RWPE2 (cell line): ENCODE measurements at places on chromosomes 2 and 18.

DNA sequence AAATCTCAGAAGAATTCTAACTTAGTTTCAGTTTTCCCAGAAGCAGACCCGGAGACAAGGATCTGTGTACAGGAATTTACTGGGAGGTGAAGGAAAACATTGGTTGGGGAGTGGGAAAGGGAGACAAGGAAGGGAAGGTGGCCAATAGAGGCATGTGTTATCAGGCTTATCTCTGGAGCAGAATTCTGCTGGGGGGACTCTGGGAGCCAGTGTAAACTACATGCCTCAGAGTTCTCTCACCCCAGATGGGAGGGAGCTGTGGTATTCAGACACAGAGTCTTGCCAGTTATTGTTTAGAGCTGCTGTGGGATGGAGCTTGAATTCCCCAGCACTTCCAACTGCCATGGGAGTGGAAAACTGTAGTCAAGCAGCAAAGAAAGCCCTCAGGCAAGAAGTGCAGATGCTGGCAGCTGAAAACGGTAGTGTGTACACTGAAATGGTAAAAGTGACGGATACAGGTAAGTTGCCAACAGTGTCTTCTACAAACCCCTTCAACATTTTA lies 19.0 kb downstream of the DNPEP start:
- DNase-seq = no peak

GRCh38 chr18:49563130-49563540 lies 1.3 kb downstream of the LIPG start:
- no peak for DNase-seq

GRCh38 chr2:78553866-78554647 lies 471.4 kb upstream of the REG3G start:
- DNase-seq = no peak

DNA sequence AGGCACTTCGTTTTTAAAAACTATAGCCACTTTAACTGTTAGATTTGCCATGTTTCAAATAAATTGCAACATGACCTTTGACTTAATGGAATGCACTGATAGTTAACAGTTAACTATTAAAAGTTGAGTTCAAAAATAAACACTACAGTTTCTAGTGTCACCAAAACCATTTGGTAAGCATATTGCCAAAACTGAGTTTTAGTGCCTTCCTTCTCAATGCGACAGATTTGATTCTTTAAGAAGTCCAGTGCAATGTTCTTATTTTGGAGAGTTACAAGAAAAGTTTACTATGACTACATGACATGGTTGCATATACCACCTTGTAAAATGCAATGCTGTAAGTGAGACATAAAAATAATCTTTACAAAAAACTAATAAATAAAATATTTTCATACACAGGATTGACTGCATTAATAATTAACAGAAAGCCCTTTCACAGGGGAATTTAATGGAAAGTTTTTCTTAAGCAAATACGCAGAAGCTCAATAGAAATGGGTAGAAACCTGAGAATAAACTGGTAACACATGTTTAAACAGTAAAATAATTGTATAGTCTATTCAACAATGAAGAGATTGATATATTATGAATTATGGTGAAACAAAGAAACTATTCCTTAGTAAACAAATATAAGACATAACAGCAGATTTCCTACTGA lies 53.8 kb downstream of the GRB14 start:
- no peak for DNase-seq

DNA sequence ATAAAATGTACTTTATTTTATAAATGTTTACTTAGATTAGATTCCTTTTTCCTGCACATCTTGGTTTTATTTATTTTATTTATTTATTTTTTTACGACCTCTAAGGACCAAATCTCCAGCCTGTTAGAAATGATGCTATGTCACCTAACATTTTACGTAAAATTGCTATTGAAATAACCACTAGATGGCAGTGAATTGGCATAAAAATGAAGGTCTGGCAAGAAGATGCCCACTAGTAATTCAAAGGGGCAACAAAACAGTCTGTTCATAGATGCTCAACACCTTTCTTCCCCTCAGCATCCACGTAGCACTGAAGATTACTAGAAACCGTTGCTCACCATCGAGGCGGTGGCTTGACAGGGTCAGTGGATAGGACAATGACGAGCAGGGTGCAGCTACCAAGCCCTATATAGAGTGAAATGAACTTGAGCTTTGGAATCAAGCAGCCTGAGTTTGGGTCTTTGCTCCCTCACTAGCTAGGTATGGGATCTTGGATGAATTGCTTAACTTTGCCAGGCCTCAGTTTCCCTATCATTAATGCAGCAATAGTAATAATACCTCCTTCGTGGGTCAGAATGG lies 128.7 kb upstream of the L3MBTL4 start:
- DNase-seq = no peak

GRCh38 chr2:95359031-95359430 lies 43.5 kb upstream of the FAHD2A start:
- DNase-seq = no peak

DNA sequence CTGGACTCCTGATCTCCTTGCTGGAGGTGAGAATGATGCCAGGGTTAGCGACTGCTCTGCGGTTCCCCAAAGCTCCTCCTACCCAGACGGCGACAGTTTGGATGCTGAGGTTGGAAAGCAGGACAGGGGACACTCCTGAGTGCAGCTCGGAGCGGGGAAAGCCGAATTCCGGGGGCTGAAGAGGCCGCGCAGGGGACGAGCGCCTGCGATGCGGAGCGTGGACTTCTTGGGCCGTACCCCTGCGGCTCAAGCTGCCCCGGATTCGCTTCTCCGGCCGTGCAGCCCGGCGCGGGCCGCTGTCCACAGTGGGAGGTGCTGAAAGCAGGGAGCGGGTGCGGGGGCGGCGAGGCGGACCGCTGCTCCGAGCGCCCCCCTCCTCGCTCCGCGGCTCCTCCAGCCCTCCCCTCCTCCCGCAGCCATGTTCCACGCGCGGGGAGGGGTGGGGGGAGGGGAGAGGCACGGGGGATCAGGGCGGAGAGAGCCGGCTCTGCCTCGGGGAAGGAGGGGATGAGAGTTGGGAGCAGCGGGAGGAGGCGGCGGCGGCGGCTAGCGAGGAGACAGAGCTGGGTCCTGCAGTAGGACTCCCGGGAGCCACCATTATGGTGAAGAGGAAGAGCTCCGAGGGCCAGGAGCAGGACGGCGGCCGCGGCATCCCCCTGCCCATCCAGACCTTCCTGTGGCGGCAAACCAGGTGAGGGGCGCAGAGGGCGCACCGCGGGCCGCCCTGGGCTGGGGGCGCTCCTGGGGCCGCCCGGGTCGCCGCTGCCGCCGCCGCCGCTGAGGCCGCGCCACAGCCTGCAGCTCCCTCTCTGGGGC lies at the start of gene UNC80:
Gene UNC80, plus strand, starts transcription at position 359 of the 816 bp plus-strand sequence. Its CDS starts 241 bp downstream, at position 600.
- DNase-seq = peak; percentile 63

GRCh38 chr18:79185648-79186047 lies 116.5 kb downstream of the ATP9B start:
- DNase-seq = no peak

DNA sequence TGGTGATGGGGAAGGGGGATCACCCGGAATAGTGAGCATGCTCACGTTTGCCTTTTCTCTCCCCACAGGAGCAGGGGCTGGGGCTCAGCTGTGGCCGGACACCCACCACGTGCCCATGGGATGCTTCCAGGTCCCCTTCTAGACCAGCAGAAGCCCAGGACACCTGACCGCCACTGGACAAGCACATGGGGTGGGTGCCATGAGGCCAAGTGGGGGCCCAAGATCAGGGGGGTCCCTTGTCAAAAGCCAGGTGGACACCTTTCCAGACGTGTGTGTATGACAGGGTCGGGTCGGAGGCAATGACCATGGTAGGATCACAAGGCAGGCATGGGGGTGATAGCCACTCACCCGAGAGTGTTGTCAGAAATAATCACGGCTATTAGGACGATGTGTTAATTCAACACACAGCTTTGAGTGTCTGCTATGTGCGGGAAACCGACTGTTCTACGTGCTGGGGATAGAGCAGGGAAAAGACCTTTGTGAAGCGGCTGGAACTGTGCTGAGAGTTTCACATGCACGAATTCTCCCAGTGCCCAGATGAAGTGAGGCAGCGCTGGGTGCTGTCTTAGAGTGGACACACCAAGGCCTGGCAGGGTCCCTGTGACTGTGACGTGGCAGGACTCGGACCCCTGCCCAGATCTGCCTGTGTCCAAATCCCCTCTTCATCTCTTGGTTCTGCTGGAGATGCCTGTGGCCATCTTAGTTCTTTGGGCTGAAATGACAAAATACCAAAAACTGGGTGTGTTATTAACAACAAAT lies 244.7 kb downstream of the NDUFA10 start:
- DNase-seq = no peak

DNA sequence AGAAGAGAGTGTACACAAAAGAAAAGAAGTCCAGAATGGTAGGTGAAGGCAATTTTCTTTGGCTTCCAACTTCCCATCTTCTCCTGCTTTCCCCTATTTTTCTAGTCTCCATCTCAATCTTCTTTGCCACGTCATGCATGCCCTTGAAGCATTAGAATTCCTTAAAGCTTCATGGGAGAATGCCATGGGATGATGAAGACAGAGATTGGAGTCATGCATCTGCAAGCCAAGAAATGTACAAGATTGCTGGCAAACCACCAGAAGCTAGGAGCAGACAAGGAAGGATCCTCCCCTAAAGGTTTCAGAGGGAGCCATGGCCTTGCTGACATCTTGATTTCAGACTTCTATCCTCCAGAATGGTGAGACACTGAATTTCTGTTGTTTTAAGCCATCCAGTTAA lies 305.9 kb downstream of the HRH4 start:
- DNase-seq = no peak

DNA sequence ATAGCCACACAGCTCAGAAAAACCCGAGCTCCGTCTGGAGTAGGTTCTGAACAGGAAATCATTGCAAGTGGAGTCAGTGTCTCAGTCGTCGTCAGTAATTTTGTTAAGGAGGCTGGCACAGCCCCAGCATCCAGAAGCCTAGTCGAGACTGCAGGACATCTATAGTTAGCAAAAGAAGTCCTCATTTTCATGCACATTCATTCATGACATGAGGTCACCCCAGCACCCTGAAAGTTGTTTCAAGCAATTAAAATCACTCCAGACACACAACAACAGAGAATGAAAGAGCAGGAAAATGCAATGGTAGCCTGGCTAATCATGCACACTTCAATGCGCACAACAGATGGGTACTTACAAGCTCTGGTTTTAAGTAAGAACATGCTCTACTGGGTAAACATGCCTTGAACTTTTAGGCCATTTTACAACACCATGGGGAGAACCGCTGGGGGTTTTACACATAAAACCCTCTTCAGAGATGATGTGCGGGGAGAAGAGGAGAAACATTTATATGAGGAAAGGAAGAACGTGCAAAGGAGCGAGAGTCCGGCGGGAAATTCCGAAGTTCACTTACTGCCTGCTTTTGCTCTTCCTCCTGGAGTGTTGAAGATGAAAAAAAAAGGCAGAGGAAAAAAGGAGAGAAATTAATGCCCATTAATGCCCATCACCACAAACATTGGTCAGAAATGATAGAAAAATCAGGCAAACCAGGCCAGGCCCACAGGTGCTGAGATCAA lies 77.4 kb upstream of the DNMT3A start:
- DNase-seq = no peak

- no peak for DNase-seq
These were observed 258.5 kb downstream of the ASXL3 start for GRCh38 chr18:33836564-33836963.

DNA sequence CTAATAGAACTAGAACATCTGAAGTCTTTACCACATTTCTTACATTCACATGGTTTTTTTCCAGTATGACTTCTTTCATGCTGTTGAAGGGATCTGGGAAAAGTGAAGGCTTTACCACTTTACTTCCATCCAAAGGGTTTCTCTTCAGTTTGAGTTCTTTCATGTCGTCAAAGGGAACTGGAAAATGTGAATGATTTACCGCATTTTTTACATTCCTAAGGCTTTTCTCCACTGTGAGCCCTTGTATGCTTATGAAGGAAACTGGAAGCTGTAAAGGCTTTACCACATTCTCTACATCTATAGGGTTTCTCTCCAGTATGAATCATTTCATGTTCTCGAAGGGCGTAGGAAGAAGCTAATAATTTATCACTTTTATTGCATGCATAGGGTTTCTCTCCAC lies 46.7 kb downstream of the NBEAL1 start:
- DNase-seq = no peak

DNA sequence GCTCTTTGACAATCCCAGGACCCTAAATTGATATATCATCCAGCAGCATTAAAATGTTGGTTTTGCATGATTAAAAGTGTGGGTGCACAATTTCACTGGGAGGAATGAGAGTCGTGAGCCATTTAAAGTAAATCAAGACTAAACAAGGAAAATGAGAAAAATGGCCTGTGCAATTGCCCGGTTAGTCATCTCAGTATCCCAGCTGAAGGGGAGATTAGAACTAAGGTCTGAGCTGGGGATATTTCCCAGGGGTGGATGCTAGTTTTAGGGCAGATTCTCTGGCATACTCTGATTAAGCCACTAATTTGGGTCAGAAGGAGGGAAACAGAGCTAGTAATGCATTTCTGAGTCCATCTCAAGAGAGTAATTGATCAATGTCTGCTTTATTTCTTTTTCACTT lies 177.2 kb downstream of the EN1 start:
- no peak for DNase-seq

- DNase-seq = no peak
These were observed 738.7 kb downstream of the EPHA4 start for GRCh38 chr2:220833446-220833845.

- no peak for DNase-seq
These were observed 31.3 kb downstream of the TMEM247 start for GRCh38 chr2:46510598-46511177.

DNA sequence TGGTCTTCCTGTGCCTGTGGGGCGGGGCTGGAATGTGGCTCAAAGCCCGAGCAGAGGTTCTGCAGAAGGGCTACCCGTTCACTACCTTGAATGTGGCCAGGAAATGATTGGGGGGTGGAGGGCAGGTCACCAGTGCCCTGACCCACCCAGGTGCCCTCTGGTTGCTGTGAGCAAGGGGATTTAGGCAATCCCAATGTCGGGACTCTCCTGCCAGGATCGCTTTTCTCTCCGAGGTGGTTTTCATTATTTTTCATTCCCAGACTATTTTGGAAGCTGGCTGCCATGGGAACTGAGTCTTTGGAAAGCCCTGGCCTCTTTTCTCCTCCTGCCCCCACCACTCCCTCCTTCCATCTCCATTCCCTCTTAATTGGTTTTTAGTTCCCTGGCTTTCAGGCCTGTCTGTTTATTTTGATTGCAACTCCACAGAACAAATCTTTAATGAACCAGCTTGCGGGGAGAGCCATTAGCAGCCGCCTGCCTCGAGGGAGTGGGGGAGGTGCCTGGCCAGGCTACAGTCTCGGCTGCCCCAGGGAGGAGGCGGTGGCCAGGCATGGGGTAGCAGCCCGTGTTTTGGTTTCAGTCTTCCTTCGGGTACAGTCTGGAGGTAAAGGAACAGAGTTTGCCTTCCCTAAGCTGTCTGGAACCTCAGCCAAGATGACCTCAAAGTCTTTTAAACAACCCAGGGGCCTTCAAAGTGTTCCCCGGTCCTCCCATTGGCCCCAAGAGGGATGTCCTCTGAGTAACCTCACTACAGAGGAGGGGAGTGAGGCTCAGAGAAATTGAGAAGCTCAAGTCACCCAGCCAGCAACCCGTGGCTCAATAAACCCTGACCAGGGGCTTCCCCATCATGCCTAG lies 114.4 kb upstream of the HAAO start:
- DNase-seq = no peak
